ENCODE measurements at places on chromosomes 7 and 10. TPM values are rescaled to one million over a fixed set of nuclear protein-coding genes. Genes with fewer than 3 reads are reported as not detected.

GRCh38 chr10:10209167-10209566, 808.5 kb upstream of the CELF2 start:
- DNase-seq: no peak

GHRHR gene
- not detected for polyA plus RNA-seq

DNA sequence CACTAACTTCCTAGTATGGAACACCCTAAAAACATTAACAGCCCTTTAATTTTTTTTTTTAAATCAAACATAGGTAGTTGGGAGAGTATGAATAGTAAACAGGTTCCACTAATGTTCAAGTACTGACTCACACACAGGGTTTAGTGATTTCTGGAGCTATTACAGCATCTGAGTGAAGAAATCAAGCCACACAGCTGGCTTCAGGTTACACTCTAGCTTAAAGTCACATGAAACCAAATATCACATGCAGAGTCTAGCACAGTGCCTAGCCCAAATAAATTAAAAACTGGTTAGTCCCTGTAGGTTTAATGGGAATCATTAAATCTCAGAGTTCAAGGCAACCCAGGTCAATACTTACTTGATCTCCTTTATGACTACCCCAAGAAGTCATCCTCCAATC, 11.6 kb downstream of the PANK1 start:
- no peak for DNase-seq

DNA sequence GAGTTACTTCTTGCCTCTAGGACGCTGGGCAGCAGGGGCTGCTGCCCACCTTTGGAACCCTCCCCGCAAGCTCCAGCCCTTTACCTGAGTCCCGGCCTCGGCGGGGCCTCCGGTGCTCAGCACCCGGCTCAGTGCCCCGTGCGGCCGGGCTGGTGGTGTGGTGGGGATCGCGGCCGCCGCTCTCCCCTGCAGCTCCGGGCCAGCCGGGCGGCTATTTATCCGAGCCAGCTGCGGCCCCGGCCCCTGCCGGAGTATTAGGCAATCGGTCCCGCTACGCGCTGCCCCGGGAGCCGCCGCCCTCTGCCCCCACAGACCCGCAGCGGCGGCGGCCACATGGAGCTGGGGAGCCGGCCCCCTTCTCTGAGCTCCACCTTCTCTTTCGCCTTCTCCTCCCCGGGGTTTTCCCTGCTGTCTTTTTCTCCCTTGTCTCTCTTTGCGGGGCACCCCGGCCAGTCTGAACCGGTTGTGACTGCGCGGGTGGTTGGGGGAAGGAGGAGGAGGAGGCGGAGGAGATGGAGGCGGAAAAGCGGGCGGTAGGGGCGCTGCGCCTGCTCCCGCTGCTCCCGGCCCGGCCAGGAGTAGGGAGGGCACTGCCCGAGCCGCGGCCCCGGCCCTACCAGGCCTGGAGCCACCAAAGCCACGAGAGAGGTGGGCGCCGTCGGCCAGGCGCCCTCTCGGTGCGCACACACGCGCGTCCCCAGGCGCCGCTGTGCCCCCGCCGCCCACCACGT, at the start of gene SLC16A9:
Gene SLC16A9 (minus strand): TSS at position 456 of the 731 bp plus-strand sequence. CDS start 25,559 bp downstream, outside the sequence.
- peak; percentile 72 for DNase-seq

GNG11 gene
- polyA plus RNA-seq: 51.0 TPM

DYNC1I1 gene
- 0.58 TPM for polyA plus RNA-seq

NSUN6 gene
- 22.1 TPM for polyA plus RNA-seq

DNA sequence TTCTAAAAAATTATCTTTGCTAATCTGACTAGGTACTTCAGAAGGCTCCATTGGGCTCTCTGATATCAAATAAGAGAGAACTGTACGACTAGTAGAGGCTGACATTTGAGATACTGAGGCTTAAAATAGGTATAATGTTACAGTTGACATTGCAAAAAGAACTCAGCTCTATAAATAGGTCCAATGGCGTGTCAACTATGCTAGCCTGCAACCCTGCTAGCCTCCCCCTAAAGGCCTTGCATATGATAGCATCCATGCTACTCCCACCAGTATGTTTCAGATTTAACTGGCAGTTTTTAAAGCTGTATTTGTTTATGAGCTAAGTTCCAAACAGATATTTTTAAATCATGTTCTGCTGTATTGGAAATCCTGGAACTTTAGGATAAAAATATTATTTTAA, at the start of gene PPP1R3A:
Gene PPP1R3A (minus strand): TSS at position 64 of the 400 bp plus-strand sequence. CDS start 13 bp downstream, at position 51.
- no peak for DNase-seq

IL6 gene
- polyA plus RNA-seq: not detected

DNA sequence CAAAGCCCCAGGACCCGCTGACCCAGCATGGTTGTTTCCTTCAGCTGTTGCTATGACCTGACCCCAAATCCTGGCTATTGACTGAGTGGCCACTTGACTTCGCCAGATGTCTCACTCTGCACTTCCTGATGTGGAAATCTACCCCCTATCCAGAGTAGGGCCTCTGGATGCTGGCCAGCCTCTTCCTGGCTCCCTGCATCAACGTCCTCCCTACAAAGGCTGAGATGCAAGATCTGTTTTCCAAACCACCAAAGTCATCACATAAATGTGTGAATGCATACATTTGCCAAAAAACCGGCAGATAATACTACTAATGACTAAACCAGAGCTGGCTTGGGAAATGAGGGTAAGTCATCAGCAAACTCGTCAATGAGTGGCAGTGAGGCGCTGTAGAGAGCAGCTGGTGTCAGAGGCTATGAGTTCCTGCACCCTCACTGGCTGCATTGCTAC, 70.4 kb downstream of the PYROXD2 start:
- no peak for DNase-seq

GRCh38 chr7:43278088-43278644, 165.7 kb downstream of the HECW1 start:
- no peak for DNase-seq

- no peak for DNase-seq
These were observed 77.9 kb upstream of the CAMK2B start for GRCh38 chr7:44403176-44403759.

GRCh38 chr7:76304888-76305375, 2.5 kb downstream of the HSPB1 start:
- no peak for DNase-seq
